Cardiac septum (tissue), 1 donor: ENCODE measurements at places on chromosomes 6 and 20. TPM values are rescaled to one million over a fixed set of nuclear protein-coding genes. Genes with fewer than 3 reads are reported as not detected.

GRCh38 chr6:16621002-16621401 lies 140.3 kb downstream of the ATXN1 start:
- no peak for DNase-seq

The SLC26A8 gene
- total RNA-seq: 0.13 TPM

- no peak for DNase-seq
These were observed 6.8 kb downstream of the PRL start for GRCh38 chr6:22290045-22290444.

DNA sequence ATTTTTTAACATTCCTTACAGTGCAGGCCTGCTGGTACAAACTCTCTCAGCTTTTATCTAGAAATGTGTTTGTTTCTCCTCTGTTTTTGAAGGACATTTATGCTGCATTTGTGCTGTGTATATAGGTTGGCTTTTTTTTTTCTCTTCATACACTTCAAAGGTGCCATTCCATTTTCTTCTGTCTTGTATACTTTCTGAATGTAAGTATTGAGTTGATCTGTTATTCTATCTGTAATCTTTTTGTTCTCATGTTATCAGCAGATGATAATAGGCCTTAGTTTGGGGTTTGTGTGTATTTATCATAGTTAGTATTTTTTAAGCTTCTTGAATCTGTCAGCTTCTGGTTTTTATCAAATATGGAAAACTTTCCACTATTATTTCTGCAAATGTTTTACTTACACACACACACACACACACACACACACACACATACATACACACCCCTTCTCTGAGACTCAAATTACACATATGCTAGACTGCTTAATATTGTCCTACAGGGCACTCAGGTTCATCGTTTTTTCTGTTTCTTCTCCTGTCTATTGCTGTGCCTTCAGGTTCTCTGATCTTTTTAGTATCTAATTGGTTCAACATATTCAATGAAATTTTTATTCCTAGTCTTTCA lies 74.6 kb downstream of the RPP40 start:
- no peak for DNase-seq

DNA sequence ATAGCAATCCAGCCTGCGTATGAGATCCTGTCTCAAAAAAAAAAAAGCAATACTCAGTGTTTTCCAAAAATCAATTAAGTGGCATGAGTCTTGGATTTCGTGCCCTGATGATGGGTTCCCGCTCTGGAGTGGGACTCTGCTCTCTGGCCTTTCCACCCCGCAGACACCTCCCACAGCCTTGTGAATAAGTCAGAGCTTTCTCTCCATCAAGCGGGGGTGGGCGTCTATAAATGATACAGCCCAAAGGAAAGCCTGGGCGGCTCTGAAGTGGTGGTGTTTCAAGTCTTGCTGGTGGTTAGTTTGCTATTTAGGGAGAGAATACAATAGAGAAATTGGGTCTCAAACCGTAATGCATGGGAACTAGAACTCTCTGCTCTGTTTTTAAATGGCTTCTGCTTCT lies 52.5 kb upstream of the TAGAP start:
- DNase-seq: no peak

- no peak for DNase-seq
These were observed 891 bp upstream of the POU3F2 start for GRCh38 chr6:98833307-98834059.
